Urothelium cell line (cell line): ENCODE measurements at places on chromosomes 6 and 20.

- DNase-seq: no peak
Observed at GRCh38 chr6:7338031-7338430, 25.0 kb upstream of the SSR1 start.

DNA sequence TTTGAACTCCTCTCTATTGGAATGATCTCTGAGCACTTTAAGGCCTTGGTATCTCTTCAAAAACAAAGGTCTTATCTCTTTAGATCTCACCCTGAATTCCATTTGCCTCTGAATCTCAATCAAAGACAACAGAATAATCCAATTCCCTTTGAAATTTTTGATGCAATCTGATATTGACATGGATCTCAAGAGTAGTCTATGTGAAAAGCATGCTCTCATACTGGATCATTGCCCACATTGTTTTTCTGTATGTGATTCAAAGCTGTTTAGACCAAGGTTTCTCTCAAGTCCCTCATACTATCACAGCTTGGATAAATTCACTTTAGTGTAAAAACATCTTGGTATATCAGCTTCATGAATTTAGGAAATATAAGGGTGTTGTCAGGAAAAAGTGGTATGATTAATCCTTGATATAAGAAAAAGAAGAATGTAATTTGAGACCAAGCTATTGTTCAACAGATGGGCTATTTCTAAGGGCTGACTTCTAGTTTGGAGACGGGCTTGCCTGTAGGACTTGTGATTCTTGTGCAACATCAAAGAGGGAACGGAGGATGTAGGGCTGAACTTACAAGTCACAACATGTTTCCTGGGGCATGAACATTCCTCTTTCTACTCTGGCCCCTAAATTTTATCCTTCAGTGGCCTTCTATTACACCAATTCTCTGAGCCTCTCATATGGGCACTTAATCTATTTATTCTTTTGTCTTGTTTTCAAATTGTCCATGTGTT lies 77.9 kb upstream of the CITED2 start:
- DNase-seq: no peak

- no peak for DNase-seq
Observed at GRCh38 chr20:36313476-36313875, 7.3 kb downstream of the DLGAP4 start.

DNA sequence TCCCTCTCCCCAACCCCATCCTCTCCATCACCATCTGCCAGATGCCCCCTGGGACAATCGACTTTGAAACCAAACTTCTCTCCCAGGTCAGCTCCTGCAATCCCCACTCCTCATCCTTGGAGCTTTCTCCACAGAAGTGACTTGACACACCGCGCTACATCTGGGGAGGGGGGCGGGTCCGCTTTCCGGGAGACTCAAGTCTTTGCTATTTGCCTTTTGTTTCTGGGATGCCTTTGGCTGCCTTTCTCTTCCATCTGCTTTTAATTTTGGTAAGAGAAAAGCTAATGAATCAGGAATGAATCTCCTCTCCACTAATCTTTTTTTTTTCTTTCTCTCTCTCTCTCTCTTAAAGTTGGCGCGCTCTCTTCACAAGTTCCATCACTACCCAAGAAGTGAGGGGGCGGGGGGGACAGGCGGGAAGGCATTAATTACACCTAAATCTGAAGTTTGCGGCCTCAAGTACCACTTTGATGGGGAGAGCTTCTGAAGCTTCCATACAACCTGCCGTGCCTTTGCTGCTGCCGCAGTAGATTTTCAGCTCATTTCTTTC lies 664 bp upstream of the TPBG start:
- peak; percentile 4 for DNase-seq

DNA sequence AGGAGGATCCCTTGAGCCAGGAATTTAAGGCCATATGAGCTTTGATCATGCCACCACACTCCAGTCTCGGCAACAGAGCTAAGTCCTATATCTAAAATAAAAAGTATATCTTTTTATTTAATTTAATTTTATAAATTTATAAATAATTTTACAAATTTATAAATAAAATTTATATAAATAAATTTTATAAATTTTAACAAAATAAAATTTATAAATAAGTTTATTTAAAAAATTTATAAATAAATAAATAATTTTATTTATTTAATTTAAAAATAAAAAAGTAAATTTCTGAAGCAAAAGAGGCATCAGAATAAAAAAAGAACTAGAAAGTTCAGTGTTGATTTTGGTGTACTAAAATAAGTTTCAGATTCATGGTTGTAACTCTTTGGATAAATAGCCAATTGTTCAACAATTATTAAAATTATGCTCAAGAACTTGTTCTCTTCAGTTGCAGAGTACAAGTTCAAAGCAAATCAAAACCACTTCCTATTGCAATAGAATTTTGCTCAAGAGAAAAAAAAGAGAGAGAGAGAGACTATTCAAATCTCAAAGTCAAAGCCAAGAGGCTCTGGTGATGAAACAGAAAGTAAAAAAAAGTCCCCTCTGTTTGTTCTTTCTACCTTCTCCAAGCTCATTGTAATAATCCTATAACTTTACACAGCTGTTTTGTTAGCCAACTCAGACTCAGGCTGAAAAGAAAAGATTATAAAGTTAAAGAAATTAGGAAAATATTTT lies 547.5 kb upstream of the ADGRB3 start:
- DNase-seq: no peak

GRCh38 chr20:61571221-61571620 lies 319.2 kb downstream of the CDH4 start:
- no peak for DNase-seq

- no peak for DNase-seq
Observed at GRCh38 chr6:20700375-20700774, 166.1 kb downstream of the CDKAL1 start.

- DNase-seq: no peak
Observed at GRCh38 chr6:77462359-77463307, 658 bp downstream of the HTR1B start.

DNA sequence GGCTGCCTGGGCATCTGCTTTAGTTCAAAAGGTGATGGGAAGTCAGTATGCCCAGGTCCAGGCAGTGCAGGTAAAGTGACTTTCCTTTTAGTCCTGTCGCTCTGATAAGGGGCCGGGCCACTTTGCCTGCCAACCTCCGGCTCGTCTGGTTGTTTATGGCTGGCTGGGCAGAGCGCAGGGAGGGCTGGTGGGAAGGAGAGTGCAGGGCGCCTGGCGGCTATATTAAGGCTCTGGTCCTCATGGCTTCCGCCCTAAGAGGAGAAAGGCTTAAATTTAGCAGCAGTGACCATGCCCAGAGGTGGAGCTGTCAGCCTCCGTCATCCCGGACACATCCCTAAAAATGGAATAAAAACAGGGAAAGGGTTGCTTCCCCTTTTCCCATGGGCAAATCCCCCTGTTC lies 14.6 kb downstream of the GATA5 start:
- no peak for DNase-seq

GRCh38 chr20:34582911-34583310 lies 24.4 kb downstream of the MAP1LC3A start:
- peak; percentile 54 for DNase-seq

- DNase-seq: no peak
Observed at GRCh38 chr6:79030023-79030422, 48.0 kb downstream of the PHIP start.

DNA sequence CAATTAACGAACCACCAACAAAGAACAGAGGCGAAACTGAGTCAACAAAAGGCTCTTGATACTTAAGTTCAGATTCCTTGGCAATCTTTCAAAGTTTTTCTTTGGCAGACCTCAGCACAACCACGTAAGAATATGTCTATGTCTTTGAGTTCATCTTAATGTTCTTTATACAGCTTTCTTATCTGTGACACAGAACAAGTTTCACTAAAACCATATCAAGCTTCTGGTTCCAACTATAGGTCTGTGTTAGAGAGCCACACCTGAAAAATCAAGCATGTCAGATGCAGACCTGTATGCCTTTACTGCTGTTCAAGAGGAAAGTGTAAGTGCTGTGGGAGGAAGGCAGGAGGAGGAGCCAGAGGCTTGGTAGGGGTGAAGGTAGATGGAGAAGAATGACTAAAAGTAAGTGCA lies 271.3 kb downstream of the KHDC1L start:
- DNase-seq: peak; percentile 14

- no peak for DNase-seq
Observed at GRCh38 chr6:122631571-122632249, 21.5 kb downstream of the PKIB start.

DNA sequence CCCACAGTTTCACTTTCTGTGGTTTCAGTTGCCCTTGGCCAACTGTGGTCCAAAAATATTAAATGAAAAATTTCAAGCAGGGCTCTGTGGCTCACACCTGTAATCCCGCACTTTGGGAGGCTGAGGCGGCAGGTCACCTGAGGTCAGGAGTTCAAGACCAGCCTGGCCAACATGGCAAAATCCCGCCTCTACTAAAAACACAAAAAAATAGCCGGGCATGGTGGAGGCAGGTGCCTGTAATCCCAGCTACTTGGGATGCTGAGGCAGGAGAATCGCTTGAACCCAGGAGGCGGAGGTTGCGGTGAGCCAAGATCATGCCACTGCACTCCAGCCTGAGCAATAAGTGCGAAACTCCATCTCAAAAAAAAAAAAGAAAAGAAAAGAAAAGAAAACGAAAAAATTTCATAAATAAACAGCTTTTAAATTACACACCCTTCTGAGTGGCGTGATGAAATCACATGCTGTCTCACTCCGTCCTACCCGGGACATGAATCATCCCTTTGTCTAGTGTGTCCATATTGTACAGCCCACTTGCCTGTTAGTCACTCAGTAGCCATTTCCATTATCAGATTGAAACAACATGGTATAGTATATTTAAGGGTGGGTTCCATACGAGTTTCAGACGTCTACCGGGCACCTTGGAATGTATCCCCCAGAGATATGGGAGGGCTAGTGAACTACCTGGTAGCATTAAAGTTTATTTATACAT lies 11.7 kb downstream of the PTPRK start:
- peak; percentile 75 for DNase-seq

DNA sequence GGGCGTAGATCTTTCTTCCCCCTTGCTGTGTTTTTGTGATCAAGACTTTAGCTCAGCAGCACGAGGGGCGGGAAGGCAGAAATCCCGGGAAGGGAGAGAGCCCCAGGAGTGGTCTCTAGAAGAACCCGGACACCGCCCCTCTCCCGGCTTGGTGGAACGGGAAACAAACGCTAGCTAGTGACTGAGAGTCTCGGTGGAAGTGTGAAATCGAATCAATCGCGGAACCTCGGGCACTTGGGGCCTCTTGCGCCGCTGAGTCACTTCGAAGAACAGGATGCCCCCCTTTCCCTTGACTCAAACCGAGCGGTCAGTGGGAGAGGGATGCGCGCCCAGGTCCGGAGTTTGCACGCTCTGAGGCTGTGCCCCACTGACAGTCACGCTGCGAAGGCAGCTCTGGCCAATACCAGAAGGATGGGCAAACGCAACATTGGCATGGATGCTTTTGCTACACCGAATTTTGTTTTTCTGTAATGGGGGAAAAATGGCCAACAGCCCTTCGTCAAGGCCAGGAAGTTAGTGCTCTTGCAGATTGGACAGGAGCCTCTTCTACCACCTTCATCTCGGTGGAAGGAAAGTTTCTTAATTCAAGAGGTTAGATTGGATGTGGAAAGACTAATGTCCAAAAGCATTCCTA lies 1.6 kb upstream of the OLIG3 start:
- DNase-seq: no peak

DNA sequence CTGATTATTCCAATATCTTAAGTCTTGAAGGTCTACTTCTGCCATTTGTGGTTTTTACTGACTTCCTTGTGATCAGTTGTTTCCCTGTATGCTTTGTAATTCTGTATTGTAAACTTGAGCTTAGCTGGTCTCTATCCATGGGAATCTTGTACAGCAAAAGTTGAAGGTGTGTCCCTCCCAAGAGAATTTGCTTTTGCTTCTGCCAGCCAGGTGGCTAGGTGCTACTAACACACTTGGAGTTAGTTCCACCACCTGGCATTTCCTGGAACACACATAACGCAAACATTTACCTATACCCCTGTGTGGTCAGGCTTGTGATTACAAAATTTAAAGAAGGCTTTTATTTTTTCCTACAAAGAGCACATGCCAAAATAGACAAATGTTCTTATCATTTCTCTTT lies 141.2 kb downstream of the GRM4 start:
- no peak for DNase-seq

DNA sequence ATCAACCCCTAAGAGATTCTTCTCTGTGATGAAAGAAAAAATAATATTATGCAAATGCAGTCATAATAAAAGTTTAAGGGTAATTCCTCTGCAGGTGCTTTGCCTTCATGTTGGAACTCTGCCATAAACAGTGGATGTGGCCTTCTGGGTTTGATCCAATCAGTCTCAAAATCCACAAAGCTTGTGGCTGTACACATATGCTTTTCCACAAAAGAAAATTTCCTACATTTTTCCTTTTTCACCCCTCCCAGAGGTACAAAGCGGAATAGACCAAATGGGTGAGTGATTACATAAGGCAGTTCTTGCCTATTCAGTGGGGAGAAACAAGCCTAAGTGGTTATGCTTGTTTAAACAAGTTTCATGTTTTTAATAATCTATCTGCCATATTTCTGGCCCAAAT lies 16.7 kb downstream of the CALHM5 start:
- DNase-seq: no peak

DNA sequence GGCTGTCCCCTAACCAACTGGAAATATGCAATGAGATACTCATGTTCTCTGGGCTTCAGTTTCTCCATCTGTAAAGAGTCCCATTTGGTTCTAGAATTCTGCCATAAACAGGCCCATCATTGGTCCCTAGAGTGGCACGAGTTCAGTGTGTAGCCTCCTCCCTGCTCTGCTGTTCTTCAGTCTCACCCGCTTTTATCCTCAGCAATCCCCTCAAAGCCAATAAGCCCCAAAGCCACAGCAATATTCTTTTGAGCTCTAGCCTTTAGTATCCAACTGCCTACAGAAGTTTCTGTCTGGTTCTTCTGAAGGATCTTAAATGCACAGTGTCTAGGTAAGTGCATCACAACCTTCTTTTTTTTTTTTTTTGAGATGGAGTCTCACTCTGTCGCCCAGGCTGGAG lies 9.8 kb upstream of the MRPS18A start:
- DNase-seq: no peak

- no peak for DNase-seq
Observed at GRCh38 chr20:24815196-24815815, 133.8 kb upstream of the CST7 start.

- no peak for DNase-seq
Observed at GRCh38 chr6:87122477-87122876, 27.6 kb upstream of the CGA start.

DNA sequence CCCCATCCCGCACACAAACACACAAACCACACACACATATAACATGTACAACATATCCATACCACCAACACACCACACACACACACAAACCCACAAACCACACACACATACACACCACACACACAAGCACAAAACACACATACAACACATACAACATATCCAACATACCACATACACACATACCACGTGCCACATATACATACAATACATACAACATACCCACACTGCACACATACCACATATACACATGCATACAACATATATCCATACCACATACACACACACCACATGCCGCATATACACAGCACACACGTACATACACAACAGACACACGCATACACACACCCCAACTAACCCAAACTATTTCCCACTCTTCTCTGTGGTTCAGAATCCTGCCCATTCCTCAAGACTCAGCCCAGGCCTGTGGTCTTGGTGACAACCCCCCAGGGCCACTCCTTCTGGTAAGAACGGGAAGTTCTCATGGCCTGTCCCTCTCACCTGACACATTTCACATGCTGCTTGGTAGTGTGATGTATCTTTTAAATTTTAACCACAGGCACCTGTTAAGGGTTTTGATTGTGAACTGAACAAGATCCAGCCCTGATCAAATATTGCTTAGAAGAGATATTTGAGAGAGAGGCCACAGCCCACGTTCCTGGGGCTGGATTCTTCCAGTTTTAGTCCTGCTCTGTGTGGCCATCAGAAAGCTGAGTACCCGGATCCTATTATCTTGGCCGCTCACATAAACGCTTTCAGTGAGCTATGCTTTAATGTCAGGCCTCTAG lies 55.9 kb upstream of the KCNK16 start:
- DNase-seq: no peak

GRCh38 chr20:23550227-23550626 lies 18.1 kb downstream of the CST9L start:
- no peak for DNase-seq
